ENCODE measurements at places on chromosomes 16 and 17.
A peak's percentile ranks its signal among the peaks of the same experiment; 100 is the strongest.

DNA sequence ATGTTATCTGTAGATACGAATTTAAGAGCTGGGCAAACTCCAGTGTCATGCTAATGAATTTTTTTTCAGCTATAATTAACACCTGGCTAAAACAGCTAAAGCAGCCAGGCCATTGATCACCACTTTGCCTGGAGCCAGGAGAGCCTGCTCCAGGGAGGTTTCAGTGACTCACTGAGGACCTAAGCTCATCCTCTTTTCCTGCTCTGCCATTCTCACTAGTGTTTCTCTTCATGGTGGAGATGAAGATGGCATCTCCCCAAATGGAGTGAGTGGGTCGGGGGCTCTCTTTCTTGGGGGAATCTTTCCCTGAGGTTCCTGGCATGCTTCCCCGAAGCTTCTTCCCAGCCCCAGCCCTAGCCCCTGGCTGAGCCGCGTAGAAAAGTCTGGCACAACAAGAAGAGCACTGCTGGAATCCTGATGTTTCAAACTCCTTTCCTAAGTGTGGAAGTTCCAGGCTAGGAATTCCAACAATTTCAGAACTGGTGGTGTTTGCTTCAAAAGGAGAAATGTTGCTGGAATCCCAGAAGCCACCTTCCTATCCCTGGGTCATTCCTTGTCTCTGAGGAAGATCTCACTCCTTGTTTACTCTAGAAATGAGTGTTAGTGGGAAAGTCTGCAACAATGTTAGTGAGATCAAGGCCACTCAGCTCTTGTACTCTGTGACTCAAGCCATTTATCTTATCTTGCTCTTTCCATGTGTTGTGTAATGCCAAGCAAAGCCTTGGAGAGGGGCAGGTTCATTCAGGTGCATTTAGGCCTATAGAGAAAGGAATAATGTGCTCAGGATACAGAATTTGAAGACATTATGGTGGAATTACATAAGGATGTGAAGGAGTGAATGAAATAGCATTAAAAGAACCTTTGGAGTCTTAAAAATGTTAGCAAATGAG lies 26.0 kb upstream of the B4GALNT2 start:
- no peak for DNase-seq

DNA sequence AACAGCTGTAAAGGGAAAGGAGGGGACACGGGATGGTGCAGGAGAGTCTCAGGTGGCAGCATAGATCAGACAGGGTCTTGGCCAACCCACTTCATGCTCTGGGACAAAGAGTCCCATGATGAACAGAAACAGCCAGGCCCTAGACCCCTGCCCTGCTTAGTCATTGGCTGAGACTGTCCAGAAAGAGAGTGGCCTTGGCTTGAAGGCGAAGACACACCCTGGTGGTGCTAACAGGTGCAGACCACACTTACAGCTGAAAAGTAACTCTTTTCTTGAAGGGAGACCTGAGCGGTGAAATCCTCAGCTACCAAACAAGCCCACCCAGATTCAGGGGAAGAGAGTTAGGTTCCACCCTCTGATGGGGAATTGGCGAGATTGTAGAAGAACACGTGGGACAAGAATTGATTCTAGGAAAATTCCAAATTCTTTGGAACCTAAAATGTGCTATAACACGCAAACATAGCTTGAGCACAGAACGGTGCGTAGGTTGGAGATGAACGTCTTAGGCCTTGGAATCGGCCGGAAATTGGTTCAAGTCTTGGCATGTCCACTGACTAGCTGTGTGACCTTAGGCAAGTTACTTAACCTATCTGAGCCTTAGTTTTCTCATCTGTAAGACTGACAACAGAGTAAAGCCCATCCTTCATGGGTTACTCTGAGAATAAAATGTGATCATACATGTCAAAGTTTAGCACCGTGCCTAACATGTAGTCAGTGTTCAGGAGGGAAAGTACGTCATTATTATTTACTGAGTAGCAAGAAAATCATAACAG lies 12.5 kb upstream of the MLYCD start:
- no peak for DNase-seq

GRCh38 chr16:23670137-23670776 lies 8.4 kb upstream of the PLK1 start:
- DNase-seq: peak; percentile 77

DNA sequence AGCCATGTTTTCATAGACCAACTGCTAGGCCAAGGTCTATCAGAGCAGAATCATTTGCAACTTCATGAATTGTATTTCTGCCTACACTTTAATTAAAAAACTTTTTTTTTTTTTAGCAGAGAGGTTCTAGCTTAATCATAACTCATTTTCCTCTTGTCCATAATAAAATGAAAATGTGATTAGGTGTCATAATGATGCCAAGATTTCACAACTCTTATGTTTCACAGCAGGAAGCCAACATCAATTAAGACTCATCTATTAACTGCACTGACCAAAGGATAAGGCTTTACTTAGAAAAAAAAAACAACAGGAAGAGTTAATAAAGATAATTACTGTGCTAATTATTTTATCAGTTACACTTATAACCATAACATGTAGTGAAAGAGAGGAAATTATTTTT lies 18.9 kb upstream of the RNF43 start:
- no peak for DNase-seq

- no peak for DNase-seq
These were observed 40.1 kb downstream of the CPNE2 start for GRCh38 chr16:57132470-57132869.

GRCh38 chr17:29076722-29077121 lies 33.8 kb downstream of the PIPOX start:
- DNase-seq: no peak

DNA sequence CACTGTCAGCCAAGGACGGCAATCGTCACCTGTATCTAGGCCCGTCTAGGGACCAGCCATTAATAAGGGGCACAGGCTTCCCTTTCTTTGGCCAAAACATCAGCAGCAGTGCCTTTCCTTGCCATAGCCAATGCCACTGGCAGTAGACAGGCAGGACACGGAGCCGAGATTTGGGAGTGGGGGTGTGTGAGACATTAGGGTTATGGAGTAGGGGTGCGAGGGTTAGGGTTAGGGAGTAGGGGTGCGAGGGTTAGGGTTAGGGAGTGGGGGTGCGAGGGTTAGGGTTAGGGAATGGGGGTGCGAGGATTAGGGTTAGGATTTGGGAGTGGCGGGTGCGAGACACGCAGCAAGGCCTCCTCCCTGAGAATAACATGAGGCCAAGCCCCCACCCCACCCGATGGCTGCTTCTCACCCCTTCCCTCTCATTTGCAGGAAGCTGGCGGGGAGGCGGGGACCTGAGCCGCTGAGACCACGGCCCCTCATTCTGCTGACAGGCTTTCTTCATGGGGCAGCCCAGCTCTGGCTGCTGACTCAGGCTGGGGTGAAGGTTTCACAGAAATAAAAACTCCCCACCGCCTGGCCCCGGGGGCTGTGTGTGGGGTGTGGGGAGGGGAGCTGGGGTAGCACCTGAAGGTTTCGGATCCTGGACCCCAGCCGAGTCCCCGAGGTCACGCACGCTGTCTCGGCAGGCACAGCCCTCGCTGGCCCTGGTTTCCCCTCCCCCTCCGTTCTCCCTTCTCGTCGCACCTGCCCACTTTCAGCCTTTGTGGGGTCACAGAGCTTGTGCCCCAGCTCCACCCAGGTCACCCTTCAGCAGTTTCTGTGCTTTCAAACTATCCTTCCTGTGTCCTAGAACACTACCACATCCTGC lies 93.8 kb downstream of the PGS1 start:
- peak; percentile 78 for DNase-seq

DNA sequence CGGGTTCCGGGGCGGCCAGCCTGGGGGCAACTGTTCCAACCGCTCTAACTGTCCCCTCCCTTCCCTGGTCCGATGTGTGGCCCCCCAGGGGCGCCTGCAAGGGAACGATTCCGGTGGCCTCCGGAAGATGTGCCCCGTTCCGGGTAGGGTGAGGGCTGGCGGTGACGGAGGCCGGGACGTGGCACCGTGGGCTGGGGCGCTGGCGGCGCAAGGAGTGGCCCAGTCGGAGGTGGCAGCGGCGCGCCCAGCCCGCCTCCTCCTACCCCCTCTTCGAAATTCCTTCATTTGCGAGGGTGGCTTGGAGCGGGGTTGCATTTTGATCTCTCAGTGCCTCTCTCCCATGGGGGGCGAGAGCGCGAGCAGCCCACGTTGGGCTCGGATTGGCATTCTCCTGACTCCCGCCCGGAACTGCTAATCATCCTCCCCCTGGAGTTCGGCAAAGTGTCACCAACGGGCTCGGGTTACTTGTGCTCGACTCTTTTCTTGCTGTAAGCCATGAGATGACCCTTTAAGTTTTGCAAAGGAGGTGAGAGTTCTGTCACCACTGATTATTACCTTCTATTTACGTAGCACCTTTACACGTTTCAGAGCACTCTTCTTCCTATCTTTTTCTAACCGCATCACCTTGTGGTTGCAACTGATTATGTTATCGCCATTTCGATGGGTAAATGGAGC lies 622 bp downstream of the NDEL1 start:
- DNase-seq: peak; percentile 56

- no peak for DNase-seq
These were observed 401.6 kb downstream of the NPIPA7 start for GRCh38 chr16:16780588-16780987.

GRCh38 chr16:19589771-19590302 lies 34.3 kb downstream of the VPS35L start:
- DNase-seq: no peak

- DNase-seq: peak; percentile 79
These were observed 62.4 kb downstream of the BAIAP2 start for GRCh38 chr17:81097134-81097942.

GRCh38 chr16:2288726-2289125 lies 20.8 kb upstream of the RNPS1 start:
- DNase-seq: no peak

DNA sequence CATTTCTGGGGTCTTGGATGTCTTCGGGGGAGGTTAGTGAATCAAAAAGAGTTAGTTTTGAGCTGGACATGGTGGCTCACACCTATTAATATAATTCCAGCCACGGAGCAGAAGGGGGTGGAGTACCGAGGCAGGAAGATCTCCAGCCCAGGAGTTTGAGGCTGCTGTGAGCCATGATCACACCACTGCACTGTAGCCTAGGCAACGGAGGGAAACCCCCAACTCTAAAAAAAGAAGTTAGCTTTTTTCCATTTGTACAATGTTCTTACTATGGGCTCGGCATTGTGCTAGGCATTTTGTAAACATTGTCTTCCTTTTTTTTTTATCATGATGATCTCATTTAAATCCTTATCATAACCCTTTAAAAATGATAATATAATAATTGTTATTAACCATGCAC lies 8.3 kb upstream of the SNF8 start:
- DNase-seq: peak; percentile 58

GRCh38 chr17:28526381-28526780 lies 20.2 kb downstream of the FOXN1 start:
- no peak for DNase-seq

DNA sequence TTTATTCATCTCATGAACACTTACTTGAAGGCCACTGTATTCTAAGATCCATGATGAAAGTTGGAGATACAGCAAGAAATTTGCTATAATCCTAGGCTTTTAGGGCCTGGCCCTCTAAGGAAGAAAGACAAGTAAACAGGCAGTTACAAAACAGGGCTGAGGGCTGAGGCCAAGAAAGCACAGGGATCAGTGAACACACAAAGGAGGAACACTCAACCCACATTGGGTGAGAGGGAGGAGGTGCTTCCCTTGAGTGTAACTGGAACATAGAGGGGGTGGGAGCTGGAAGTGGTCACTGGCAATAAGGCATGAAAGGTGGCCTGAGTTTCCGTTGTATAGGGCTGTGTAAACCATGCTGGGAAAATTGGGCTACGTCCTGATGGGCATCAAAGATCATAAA lies 112.2 kb downstream of the ZNF18 start:
- no peak for DNase-seq

DNA sequence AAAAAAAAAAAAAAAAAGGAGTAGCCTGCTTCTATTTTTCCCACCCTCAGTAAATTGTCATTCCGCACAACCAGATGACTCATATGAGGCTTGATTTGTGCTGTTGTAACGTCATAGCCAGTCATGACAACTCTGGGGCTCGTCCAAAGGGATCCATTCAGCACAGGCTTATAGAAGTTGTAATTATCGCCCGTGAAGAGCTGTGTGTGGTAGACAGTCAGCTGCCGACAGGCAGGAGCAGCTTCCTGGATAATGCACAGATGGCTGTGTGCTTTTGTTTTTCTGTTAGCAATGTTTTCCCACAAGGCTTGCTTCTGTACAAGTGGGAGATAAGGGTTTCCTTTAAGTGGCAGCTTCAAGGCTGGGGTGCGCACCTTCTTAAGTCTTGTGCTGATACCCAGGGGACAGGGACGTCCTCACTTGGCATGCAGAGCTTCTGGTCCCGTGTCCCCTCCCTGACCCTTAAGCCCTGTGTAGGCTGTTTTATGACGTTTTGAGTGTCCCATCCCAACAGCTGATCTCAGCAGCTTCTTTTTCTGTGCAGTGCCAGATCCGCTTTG lies 26.0 kb downstream of the SNX29 start:
- DNase-seq: no peak

GRCh38 chr17:9211133-9211765 lies 189.9 kb downstream of the NTN1 start:
- no peak for DNase-seq

- no peak for DNase-seq
These were observed 35.3 kb downstream of the CUEDC1 start for GRCh38 chr17:57919918-57920317.

DNA sequence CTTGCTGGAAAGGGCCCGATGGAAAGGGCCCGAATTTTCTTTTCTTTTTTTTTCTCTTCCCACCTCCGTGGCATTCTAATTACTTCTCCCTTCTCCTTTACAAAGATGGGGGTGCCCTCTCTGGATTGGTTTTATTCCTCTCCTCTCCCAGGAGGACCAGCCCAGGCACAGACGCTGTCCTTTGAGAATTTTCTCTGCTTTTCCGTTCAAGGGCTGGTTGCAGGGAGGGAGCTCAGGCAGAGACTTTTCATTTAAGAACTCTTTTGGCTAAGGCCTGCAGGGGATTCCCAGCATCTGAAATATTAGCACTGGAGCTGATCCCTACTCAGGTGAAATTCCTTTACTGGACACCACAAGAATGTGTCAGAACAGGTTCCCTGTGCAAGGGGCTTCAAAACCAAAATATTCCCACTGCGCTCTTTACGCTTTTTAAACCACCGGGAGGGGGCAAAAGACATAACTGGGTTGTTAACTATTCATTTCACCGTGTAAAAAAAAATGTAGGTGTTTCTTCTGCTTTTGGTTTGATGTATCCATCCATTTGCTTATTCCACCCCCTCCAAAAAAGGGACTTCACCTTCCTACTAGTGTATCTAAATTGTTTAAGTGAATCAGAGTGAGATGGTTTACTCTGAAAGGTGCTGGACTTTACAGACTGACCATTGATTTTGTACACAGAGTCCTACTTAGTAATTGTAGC lies 1.4 kb downstream of the NFAT5 start:
- DNase-seq: peak; percentile 50

DNA sequence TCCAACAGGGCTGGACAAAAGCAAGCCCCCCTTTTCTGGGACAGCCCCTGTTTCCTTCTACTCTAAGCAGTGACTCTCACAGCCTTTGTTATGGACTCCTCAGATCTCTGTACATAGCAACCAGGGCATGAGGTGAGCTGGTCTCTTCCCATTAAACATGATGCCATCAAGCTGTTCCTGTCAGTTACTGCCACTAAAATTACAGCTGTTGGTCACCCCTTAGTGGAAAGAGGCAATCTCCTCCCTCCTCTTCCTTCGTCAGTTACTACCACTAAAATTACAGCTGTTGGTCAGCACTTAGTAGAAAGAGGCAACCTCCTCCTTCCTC lies 95.2 kb upstream of the SMIM36 start:
- no peak for DNase-seq

All from GM13976 (cell line).